ENCODE measurements at places on chromosomes 1 and 21.
A peak's percentile ranks its signal among the peaks of the same experiment; 100 is the strongest.

DNA sequence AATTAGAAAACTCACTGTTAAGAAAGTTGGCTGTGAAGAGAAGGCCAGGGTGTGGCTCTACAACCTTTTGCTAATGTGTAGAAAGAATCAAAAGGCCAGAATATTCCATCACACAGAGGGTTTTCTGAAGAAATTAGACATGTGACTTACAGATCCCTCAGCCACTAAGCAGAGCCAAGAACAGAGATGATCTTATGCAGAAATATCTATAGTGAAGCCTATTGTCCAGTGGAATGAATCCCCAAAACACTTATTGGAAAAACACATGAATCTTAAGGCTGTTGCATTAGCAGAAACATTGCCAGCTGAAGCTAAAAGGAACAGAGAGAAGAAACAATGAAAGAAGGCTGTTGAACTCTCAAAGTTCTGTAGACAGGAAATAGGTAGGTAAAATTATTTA is 979.2 kb downstream of the MRPL39 start:
- DNase-seq = no peak

- DNase-seq = peak; percentile 39
Observed at GRCh38 chr1:244782056-244782455, 53.4 kb upstream of the COX20 start.

DNA sequence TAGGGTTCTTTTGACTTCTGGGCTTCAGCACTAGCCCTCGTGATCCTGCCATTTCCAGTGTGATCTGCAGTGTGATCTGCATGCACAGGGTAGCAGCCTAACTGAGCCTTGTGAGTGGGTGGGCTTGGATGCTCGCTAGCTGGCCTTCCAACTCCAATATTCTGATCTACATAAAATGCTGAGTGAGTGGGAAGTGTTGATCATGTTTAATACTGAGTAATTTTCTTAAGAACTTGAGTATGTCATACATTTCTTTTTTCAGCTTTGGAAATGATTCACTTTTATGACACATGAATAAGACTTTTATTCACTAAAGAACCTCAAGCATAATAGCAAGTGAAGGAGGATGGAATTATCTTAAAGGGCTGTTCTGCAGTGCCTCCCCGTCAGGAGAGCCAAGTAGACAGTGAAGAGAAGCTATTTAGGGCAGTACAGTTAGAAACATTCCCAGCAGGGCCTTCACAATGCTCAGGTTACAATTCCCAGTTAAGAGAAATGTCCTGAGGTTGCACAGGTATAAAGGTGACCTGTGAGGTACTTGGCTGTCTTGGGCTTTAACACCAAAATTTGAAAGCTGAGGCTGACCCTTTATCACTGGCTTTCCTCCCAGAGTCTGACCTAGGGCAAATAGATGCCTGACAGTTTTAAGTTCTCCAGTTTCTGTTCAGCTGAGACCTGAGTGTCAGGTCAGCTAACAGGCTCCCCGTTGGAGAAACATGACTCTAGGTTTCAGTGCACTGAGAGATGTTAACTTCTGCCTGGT is 29.1 kb upstream of the LRRC8C start:
- peak; percentile 42 for DNase-seq

GRCh38 chr1:183800449-183800848 is 4.5 kb upstream of the RGL1 start:
- DNase-seq = no peak

DNA sequence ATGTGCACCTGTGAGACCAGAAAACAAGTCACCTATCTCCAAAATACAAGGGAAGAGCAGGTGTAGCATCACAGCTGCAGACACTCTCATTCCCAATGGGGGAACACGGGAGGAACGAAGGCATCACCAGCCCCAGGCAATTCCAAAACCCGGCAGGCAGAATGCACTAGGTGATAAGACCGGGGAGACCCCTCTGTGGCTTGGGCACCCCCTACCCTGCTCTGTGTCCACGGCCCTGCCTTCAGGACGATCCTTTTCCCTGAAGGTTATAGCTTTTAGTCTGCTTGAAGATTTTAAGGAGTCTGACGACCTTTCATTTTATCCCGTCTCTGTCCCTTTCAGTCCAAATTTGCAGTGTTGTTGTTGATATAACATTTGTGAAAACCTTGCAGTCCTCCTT is 19.2 kb downstream of the TRPM2 start:
- no peak for DNase-seq

DNA sequence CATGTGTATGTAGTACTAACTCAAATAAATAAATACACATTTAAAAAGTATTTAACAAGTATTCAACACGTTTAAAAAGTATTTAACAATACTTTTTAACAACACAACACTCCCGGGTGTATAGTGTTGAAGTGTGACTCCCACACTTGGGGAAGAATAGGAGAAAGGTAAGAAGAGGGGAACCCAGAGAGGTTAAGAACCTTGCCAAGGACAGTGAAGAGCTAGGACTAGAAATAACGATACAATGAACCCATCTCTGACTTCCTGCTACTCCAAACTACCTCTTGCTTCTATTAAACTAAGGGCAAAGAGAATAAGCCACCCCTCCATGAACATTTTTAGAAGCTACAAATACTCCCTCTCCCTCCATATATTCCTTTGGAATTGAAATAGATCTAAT is 1.7 kb upstream of the GFI1 start:
- DNase-seq = no peak

GRCh38 chr21:29077651-29078090 is 4.2 kb upstream of the CCT8 start:
- peak; percentile 54 for DNase-seq

- DNase-seq = no peak
Observed at GRCh38 chr1:1033731-1034438, 14.0 kb downstream of the AGRN start.

DNA sequence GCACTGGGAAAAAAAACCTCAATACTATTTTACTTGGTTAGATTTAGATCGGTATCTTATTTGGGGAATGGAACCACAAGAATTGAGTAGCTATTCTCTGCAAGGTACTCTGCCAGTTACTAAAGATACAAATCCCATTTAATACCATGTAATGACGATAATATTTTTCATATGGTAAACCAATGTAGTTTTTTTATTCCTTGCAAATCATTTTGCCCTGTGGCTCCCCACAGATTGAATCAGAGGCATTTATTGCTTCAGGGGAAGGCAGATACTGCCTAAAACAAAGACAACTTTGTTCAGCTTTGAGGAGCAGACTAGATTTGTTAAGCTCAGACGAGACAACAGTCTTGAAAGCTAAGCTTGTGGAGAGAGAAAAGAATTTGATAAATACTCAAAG is 226.7 kb upstream of the RUNX1 start:
- no peak for DNase-seq

DNA sequence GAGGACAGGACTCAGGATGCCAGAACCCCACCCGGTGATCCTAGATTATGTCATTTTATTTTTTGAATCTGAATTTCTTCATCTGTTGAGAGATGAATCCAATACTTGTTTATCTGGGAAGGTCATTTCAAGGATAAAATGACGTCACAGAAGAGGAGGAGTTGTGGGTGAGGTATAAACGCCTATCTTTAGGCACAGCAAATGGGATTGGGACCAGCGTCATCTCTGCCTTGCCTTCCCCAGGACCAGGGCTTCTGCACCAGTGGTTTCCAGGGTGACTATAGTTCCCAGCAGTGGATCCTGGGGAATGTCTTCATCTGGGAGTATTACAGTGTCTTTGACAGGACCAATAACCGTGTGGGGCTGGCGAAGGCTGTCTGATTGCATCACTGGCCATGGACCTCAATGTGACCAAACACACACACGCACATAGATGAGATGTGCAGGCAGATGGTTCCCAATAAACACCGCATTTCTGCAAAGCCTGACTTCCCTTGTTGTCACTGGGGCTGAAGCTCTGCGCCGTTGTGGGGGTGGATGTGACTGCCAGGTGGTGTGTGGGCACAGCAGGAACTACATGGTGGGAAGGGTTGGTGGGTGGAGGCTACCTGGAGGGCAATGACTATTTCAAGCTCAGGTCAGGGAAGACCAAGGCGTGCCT is 28.1 kb downstream of the KCNA10 start:
- DNase-seq = no peak

GRCh38 chr1:111559736-111560279 is 56.4 kb upstream of the ADORA3 start:
- peak; percentile 68 for DNase-seq

GRCh38 chr1:94126651-94127050 is 5.7 kb upstream of the ABCA4 start:
- DNase-seq = no peak

DNA sequence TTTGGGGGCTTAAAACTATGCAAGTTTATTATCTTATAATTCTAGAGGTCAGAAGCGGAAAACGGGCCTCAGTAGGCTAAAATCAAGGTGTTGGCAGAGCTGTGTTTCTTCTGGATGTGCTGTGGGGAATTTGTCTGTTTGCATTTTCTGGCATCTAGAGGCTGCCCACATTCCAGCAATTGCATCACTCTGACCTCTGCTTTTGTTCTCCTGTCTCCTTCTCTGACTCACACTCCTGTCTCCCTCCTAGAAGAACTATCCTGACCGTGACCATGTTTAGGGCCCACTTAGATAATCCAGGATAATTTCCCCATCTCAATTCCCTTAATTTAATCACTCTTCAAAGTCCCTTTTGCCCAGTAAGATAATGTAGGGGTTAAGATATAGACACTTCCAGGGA is 127.4 kb upstream of the DEPDC1 start:
- DNase-seq = peak; percentile 2

DNA sequence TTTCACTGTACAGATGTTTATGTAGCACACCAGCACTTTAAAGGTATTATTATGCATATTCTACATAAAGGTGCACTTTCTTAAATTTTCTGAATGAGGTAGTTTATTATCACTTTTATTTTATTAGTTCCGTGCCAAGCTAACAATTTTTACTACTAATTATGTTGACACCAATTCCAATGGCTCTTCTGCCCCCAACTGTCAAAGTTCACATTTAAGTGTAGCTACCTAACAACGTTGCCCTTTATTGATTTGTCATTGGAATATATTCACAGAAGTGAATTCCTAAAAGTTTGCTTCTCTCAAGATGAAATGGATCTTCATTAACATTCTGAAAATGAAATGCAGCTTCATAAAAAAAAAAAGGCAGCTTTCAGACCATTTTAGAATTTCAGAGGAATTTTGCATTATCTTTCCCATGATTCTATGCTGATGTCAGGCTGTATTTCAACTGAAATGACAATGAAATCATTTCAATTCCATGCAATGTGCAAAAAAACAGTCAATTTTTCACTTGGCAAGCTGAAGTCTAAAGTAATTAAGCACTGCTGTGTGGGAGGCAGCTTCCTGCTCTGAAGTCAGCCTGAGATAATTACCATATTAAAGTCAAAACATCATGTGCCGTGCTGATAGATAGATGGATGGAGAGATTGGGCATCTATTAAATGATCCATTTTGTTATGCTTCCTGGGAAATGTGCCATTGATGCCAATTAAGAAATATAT is 229.2 kb downstream of the TTLL7 start:
- no peak for DNase-seq

DNA sequence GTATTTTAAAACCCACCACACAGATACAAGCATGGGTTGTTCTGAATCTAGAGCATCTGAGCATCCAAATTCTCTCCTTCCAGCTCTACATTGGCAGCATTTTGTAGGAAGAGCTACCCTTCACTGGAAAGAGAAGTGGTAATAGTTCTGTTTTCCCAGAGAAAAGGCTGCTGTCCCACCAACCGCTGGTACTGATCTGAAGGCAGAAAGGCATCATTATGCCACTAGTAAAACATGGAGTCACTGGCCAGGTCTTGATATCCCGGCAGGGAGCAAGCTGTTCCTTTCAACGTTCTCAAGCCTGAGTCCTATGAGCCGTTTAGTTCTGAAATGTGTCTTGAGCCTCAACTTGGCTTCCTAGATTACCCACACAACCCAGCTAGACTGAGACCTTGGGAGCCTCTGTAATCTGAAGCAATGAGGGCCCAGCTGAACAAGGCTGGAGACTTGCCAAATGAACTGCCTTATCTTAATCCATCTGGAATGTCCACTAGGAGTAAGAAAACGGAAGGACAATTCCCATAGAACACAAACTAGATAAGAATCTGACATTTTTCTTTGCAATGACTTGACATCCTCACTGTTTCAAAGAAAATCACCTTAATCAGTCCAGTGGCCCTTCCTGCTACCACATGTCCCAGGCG is 116.8 kb downstream of the KCNH1 start:
- peak; percentile 77 for DNase-seq

DNA sequence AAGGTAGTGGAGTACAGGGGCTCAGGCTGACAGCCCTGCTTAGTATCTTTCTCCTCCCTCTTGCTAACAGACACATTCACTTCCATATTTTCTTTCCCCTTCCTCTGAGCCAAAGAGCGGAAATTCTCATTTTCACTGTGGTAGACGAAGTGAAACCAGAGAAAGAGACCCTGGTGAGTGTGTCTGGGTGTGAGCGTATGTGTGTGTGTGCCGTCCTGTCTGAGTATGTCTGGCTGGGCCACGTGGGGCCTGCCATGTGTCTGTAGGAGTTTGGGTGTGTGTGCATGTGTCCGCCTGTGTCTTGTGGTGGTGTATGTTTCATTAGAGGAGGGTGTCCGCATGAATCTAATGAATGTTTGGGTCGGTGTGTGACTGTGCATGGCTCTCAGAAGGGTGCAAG is 1.7 kb downstream of the COL8A2 start:
- no peak for DNase-seq

DNA sequence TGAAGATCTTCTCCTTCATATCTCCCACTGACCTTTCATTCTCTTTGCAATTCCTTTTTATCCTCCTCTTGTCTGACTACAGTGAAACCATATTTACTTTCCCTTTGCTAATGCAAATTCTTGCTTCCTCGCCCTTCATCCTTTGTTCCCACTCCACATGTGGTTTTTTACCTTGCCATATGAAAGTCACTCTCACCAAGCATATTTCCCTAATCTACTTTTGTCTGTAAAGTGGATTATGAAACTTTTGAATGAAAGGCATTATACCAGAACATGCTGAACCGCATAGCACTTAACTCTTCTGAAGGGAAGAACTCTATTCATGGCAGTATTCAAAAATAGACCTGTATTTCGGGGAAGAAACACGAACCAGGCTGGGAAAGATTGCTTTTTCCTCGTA is 8.0 kb upstream of the TMPRSS15 start:
- no peak for DNase-seq

- DNase-seq = no peak
Observed at GRCh38 chr1:19070891-19071621, 114.6 kb upstream of the IFFO2 start.

GRCh38 chr1:69589799-69590198 is 22.1 kb downstream of the LRRC7 start:
- DNase-seq = no peak

- DNase-seq = no peak
Observed at GRCh38 chr1:76546354-76546933, 320.8 kb upstream of the ST6GALNAC5 start.

GRCh38 chr1:92953491-92953890 is 7.8 kb downstream of the DIPK1A start:
- DNase-seq = no peak

DNA sequence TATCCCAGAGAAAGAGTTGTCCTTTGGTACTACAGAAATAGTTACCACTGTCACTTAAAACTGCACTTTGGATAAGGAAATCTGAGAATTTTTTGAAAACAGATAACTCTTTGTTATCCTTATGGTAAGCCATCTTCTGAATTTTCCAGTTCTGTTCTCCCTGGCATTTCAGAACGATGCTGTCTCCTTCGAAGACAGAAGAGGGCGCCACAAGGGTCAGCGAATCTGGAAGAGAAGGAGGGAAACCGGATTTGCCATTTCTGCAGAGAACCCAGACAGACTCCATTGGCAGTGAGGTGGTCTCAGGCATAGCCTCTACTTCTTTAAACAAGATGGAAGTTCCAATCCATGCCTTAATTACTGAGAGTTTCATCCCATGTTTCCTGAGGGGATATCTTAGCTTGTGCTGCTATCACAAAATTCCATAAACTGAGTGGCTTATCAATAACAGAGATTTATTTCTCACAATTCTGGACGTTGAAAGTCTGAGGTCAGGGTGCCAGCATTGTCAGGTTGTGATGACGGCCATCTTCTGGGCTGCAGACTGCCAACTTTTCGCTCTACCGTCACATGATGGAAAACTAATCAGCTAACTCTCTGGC is 6.4 kb downstream of the FCRL2 start:
- no peak for DNase-seq
